CD4-positive, alpha-beta T cell treated with Interferon gamma for 1 hour (primary cell): ENCODE measurements at places on chromosomes 6 and 20.

DNA sequence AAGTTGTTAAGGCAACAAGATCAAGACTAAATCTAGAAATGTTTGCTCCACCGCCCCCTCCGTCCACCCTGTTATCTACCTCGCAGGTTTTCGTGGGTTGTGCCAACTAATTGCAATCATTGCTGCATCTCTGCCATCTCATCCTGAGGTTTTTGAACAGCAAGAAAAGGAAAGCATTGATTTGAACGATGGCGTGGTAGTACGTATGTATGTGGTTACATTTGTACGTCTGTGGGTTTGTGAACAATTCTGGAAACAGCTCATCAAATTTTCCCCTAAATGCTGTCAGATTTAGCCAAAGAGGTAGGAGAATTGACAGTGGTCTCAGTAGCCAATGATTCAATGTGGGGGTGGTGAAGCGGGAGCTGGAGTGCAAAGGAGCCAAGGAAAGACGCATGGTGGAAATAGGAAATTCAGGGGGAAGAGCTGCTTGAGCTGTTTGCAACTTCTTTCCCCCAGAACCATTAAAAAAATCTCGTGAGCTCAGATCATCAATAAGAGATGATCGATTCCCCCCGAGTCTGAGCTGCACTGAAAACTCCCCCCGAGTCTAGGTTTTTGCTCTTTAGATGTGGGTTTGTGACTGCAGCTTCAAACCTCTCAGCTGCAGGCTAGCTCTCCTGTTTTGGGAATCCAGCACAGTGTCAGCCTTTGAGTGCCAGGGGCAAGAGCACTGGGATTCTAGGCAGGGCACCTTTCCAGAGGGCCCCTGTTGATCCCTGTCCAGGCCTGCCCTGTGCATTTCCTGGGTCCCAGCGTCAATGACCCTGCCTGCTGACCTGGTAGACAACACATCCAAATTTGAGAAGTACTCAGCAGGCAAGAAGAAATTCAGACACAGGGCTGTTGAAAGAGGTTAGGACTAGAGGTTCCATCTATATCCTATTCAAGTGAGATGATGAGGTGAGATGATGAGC is 72.6 kb upstream of the LY86 start:
- no peak for DNase-seq

DNA sequence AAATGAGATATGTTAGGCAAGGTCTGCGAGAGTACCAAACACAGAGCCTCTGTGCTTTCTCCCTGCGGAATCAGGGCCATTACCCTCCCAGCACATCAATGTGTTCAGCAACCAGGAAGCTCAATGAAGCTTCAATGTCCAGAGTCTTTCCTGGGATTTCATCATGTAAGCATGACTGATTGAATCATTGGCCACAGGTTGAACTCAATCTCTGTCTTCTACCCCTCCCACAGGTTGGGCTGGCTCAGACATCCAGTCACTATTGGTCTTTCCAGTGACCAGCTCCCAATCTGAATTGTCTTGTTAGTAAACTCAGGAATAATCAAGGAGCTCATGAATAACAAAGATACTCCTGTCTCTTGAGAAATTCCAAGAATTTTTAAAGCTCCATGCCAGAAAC is 2.7 kb upstream of the DTD1 start:
- DNase-seq = no peak

GRCh38 chr6:54878718-54879117 is 32.1 kb downstream of the FAM83B start:
- no peak for DNase-seq

GRCh38 chr6:81130061-81130460 is 622.4 kb downstream of the TENT5A start:
- no peak for DNase-seq

DNA sequence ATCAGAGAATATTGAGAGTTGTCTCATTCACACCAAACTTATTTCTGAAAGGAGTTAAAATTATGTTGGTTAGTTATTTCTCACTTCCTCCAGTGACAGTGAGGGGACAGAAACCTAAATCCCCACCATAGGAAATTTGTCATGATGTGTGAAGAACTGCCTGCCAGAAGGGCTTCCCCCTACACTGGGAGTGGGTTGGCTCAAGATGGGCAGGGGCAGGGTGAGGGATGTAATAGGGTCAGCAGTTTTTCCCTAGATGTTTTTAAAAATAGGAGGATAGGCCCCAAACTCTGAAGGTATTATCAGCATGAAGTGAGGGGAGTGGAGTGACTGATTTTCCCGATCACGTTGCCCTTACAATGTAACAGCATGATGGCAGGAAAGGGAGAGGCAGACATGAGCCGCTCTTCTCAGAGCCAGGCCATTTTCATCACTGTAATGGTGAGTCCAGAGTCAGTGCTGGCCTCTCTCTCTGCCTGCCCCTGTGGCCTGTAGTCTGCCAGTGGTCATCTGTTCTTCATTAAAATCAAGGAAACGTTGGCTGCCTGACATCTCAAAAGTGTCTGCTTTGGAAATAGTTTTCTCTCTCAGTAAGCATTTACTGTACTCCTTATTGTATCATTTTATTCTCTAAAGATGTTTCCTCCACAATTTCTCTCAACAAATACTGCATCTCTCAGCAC is 59.8 kb upstream of the SYNJ2 start:
- no peak for DNase-seq

DNA sequence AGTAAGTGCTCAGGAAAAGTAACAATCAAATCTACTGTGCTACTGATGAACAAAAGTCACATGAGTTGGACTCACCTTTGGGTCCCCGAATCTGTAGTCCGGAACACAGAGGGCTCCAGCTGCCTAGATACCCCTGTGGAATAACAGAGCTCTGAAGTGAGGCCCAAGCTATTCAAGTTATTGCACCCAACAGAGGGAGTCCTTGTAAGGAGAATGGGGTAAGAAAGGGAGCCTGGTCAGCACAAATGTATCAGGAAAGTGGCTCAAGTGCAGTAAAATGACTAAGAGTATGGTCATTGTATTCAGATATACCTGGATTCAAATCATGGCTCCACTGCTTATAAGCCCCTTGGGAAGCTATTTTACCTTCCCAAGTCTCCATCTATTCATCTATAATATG is 20.9 kb downstream of the EDN1 start:
- no peak for DNase-seq

- DNase-seq = no peak
Observed at GRCh38 chr6:11309947-11310665, 77.6 kb upstream of the NEDD9 start.

- no peak for DNase-seq
Observed at GRCh38 chr6:155340464-155341129, 26.3 kb upstream of the TFB1M start.

DNA sequence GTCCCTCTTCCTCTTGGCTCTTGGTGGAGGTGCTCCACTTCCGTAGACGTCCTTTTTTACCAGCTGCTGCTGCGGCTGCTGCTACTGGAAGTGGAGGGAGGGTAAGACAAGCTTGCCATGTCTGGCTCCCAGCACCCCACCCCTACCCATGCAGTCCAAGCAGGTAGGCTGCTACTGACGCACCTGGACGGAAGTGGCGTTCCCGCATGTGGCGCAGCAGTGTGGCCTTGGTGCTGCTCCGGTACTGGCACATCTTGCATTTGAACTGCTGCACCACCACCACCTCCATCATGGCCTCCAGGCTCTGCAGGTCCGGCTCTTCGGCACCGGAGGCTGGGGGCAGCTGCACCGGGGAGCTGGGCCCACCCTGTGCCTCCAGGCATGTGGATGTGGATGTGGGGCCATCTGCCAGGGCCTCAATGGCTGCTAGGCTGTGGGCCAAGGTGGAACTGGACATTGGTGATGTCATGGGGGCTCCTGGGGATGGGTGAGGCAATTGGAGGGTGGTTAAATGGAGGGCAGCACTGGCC is 4.4 kb downstream of the ZNF335 start:
- no peak for DNase-seq

DNA sequence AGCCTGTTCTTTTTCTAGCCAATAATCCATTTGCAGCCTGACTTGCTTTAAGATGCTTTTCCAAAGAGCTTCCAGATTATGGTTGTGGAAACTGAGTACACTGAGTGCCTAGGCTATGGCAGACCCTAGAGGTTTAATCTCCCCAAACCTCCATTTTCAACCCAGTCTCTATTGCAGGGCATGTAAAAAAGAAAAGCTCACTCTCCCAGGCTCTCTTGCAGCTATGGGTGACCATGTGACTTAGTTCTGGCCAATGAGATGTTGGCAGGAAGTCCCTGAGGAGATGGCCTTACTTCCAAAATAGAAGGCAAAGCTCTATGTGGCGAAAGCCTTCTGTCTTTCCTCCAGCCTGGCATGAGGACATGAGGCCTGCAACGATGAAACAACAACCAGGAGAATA is 3.8 kb downstream of the PDRG1 start:
- no peak for DNase-seq

- DNase-seq = no peak
Observed at GRCh38 chr20:32205110-32205842, 2.3 kb downstream of the PLAGL2 start.

DNA sequence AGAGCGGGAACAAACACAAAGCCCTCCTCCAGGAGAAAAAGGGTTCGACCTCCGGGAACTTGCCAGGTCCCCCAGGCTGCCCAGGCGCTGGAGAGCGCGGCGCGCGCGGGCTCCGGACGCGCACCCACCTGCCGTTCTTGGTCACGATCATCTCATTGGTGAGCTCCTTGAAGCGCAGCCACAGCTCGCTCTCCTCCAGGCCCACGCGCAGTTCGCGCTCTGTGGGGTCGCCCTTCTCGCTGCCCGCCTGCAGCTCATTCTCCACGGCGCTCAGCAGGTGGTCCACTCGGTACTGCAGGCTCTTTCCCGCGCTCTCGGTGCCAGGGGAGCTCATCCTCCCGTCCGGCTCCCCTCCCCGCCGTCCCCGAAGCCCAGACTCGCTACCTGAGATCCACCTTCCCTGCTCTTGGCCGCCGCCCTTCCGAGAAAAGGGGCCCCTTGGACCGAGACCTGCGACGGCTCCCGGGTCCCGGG is 356 bp downstream of the TBXT start:
- DNase-seq = no peak

DNA sequence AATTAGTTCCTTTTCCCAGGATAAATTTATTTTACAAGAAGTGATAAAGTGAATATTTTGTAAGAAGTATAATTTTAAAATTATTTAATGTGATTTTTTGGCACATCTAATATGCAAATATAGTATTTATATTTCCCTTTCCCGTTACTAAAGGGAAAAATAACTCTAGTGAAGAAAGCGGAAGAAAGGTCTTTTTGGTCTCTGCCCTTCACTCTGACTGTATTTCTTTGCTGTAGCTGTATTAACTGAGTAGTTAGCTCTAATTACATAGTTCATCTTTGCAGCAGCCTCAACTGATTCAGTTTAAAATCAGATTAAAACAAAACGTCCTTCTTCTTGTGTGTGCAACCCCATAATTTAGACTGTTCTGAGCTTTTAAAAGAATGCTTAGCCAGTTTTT is 57.4 kb upstream of the RNF144B start:
- DNase-seq = no peak

- DNase-seq = no peak
Observed at GRCh38 chr6:157246048-157246630, 77.2 kb downstream of the TMEM242 start.

GRCh38 chr6:69775941-69776340 is 20.9 kb downstream of the LMBRD1 start:
- DNase-seq = no peak

- no peak for DNase-seq
Observed at GRCh38 chr6:150037526-150038201, 12.3 kb upstream of the RAET1L start.

DNA sequence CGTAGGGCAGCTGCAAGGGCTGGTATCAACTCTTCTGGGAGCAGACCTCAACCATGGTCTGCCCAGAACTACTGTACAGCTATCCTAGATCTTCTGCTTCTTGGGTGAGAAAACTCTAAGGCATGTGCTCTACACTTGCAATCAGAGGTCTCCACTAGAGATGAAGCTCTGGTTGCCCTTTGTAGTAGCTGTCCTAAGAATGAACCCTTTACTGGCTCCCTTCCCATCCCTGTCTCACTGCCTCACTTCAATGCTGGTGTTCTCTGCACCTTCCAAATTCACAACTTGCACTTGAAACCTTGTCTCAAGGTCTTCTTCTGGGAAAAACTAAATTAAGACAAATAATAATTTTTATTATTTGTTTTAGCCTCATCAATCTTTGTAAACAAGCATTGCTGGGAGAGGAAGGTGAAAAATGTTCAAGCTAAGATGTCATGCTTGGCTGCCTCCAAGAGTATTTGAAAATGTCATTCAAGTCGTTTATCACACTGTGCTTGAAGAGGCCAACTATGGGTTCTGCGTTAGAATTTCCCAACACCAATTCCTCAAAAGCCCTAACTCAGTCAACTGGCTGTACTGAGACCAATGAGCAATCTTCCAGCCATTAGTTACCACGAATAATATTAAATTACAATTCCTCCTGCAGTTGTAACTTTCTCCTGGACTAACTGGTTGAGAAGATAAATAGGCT is 255.7 kb upstream of the PRND start:
- no peak for DNase-seq

GRCh38 chr20:46273717-46274116 is 34.6 kb downstream of the CDH22 start:
- DNase-seq = no peak

DNA sequence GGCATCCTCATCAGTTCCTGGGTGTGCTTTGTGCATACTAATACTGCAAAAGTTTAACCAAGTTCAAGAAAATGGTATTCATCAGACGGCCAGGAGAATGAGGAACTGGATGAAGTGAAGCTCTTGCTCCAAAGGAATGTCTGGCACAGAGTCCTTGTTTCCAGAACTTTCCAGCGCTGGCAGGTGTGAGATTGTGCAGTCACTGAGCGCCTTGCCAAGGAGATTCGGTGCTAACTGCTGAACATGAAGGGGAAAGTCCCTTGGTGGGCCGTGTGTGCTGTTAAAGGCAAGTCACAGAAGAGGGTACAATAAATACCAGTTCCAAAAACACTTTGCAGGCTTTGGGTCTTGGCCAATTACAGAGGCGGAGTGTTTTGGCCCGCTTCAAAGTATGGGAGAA is 262.3 kb upstream of the SOX4 start:
- no peak for DNase-seq

- no peak for DNase-seq
Observed at GRCh38 chr20:45358282-45359068, 4.5 kb upstream of the SYS1 start.

DNA sequence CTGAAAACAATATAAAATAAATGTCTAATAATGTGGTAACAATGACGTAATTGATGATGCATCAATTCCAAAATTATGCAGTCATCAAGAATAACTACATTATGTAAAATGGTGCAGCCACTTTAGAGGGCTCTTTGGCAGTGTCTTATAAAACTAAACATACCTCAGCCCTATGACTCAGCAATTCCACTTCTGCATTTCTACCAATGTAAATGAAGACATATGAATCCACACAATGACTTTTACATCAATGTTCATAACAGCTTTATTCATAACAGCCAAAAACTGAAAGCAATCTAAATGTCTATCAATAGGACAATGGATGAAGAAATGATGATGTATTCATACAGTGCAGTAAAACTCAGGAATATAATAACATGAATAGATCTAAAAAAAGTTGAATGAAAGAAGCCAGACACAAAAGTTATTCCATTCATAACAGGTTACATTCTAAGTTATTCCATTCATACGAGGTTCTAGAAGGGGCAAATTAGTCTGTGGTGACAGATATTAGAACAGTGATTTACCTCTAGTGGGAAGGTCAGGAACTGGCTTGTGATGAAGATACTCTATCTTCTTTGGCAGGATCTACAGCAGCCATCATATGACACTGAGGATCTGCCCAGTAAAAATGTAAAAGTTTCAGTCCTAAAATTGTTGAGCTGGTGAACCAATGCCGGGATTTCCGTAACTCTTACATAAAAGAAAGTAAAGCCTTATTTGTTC is 396.1 kb downstream of the PLCB1 start:
- DNase-seq = no peak
